M059J (cell line): ENCODE measurements at places on chromosomes 5 and 9. TPM values are rescaled to one million over a fixed set of nuclear protein-coding genes. Genes with fewer than 3 reads are reported as not detected.

- DNase-seq, result peak; percentile 70
These were observed 216.5 kb downstream of the PDZD2 start for GRCh38 chr5:31855134-31856040.

DNA sequence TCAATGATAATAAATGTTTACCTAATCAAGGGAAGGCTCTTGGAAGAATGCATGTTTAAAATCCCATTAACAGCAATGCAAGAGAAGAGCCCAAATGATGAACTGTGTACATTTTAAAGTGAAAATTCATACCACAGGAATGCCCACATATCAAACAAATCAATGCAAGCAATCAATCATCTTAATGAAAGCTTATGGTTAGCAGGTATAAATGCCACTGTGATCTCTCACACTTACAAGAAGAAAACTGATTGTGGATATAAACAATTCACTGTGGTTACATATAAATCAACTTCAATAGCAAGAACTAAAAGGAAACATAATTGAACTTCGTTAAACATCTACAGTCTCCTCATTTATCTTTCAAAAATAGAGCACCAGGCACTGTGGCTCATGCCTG, 161.0 kb upstream of the RORB start:
- no peak for DNase-seq

TRIM23 gene
- total RNA-seq, result 6.3 and 13.0 TPM in 2 replicates

DNA sequence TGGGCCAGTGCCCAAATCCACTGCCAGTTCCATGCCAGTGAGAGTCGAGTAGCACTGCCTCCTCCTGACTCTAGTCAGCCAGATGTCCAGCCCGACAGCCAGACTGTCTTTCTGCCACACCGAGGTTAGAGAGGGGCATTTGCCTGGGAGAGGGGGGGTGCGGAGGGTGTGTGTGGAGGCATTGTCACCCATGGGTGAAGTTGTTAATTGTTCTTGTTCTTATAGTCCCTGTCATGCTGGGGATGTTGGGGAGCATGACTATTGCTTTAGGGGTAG, 1.1 kb downstream of the RGP1 start:
- no peak for DNase-seq

DNA sequence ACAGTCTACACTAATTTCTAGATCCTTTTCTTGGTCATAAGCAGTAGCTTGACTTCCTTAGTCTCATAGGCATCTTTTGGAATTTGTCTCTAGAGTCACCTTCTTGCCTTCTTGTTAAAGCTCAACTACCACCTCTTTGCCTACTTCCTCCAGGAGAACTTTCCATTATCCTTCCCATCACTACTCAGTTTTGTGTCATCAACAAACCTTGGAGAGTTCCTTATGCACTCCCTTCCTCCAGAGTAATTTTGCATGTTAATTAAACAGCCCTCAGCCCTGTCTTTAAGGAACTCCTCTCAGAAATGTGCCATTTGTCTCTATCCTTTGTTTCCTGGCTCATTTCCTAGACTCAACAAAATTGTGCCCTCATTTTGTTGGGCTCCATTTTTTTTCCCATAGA, 4.2 kb upstream of the EPB41L4B start:
- DNase-seq, result no peak

- DNase-seq, result no peak
These were observed 6.4 kb downstream of the ENTPD8 start for GRCh38 chr9:137434498-137435380.

DNA sequence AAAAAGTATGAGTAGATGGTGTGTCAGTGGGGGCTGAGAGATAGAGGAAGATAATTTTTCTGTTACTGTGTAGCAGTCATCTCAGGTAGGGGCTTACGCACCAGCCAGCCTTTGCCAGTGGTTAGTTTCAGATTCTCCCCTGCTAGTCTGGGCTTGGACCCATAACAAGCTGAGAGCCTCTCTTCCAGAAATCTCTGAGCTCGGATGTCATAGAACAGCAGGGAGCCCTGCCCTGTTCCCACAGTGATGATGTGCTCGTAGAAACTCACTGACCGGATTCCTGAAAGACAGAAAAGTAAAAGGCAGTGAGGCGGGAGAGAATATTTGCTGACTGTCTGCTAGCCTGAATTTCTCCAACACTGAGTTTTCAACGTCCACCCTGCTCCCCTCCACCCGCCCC, 37.2 kb downstream of the DCAF12 start:
- no peak for DNase-seq

SEC61B gene
- 235 and 239 TPM in 2 replicates for total RNA-seq

- no peak for DNase-seq
These were observed 212.5 kb downstream of the RAB3C start for GRCh38 chr5:58795327-58795726.

DNA sequence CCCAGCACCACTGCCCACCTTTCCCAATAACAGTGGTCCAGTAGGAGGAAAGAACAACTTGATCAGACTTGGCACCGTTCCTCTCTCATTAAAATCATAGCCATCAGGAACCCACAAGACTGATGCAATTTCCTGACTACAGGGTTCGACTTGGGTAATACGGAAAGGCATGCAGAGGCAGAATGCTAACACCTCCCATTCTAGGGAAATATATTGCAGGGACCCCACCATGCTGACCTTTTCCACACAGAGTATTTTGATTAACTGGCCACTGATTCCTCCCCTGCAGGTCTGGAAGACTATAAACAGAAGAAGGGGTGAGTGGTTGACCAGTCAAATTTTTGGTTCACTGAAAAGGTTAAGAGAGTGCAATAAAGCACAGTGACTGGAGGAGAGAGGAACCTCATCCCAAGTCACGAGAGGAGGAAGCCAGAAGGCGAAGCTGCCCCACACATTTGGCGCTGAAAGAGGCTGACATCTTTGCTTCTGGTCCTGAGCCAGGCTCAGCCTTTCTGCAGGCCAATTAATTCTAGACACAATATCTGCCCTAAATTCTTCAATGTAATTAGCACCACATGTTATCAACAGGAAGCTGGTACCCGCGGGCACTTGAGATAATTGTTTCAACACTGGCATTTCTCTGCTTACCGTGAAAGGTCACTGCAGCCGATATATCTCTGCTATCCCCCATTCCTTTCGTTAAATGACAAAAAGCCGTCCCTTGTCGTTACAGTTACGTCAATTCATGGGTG, 64.7 kb upstream of the SPOCK1 start:
- peak; percentile 98 for DNase-seq

- DNase-seq, result no peak
These were observed 128.5 kb downstream of the CHSY3 start for GRCh38 chr5:130032807-130033206.

GRCh38 chr5:80569961-80570786, at the start of gene ANKRD34B:
Gene ANKRD34B, minus strand, starts transcription at chr5:80570280. Its CDS starts 10,261 bp downstream, at chr5:80560019.
- DNase-seq, result peak; percentile 14

DNA sequence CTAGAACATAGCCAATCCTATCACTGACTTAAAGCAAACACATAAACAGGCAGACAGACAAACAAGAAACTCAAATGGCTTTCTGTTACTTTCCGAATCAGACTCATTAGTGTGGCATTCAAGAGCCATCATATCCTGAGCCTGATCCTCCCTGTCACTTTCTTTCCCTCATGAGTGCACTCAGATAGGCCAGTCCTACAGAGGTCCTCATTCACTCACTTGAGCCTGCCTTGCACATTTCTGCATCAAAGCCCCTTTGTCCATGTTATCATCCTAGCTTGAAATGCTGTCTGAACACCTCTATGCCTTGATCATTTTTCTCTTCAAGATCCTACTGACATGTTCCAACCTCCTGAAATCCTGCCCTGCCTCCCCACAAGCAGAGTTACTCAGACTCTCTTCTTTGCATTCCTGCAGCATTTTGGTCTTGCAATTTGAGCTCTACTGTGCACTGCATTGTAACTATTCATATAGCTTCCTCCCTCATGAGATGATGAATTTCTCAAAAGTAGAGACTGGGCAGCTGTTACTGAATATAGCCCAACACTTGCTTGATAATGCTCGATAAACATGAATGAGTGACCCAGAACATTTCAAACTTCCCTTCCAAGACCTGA, 126.9 kb downstream of the PALM2AKAP2 start:
- DNase-seq, result no peak

RGS7BP gene
- not detected in 2 replicates for total RNA-seq

GRCh38 chr9:22142671-22143070, 133.6 kb upstream of the CDKN2B start:
- DNase-seq, result peak; percentile 24

GRCh38 chr9:2743937-2744529, 26.7 kb downstream of the KCNV2 start:
- no peak for DNase-seq

GRCh38 chr5:166086568-166086967, 2204.9 kb upstream of the WWC1 start:
- DNase-seq, result no peak

DNA sequence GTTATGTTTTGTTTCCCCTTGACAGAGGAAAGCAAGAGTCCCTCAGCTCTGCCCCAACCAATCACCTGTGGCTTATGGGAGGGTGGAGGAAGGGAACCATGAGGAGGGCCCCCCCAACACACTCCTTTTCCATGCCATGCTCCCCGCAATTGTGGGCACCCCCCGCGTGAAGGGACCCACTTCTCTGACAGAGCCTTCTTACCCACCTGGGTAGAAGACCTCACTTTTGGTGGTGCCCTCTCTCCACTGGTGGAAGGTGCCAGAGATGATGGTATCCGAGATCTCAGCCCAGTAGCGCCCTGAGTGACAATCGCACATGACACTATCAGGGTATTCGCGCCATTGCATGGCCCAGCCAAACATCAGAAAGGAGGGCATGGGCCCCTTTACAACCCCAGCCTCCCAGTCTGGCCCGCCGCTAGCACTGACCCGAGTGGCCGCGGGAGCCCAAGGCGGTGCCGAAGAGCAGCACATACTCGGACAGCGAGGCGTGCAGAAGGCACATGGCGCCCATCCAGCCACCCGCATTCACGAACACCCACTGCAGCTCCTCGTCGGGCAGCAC, 714 bp downstream of the SIGMAR1 start:
- DNase-seq, result no peak

FOXD4L3 gene
- total RNA-seq, result not detected in 2 replicates

CER1 gene
- not detected in 2 replicates for total RNA-seq

DNA sequence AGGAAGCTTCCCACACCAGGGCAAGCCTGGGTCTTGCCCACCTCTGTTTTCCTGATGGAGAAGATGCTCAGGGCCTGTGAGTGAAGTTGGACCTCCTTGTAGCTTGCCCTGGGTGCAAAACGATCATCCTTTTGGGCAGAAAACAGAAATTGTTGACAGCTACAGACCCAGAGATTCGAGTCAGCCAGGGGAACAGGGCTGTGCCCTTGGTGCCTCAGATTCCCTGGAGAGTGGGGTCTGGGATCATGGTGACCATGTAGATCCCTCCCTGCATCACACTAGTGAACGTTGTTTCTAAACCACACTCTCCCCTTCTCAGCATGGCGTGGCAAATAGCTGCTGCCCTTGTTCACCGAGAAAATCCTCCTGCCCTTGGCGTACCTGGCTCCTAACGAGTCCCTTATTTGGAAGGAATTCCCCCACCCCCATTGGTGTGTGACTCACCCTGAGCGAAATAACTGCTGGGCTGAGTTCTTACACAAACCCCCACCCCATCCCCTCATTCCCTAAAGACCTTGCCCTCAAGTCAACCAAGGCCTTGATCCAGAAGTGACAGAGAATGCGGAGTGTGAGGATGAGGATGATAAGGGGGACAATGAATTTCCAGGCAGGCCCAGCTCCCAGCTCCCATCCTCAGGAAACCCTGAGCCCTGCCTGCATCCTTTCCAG, 1.1 kb upstream of the DCANP1 start:
- peak; percentile 40 for DNase-seq

- no peak for DNase-seq
These were observed 59.3 kb downstream of the PAX5 start for GRCh38 chr9:36974731-36975130.

DNA sequence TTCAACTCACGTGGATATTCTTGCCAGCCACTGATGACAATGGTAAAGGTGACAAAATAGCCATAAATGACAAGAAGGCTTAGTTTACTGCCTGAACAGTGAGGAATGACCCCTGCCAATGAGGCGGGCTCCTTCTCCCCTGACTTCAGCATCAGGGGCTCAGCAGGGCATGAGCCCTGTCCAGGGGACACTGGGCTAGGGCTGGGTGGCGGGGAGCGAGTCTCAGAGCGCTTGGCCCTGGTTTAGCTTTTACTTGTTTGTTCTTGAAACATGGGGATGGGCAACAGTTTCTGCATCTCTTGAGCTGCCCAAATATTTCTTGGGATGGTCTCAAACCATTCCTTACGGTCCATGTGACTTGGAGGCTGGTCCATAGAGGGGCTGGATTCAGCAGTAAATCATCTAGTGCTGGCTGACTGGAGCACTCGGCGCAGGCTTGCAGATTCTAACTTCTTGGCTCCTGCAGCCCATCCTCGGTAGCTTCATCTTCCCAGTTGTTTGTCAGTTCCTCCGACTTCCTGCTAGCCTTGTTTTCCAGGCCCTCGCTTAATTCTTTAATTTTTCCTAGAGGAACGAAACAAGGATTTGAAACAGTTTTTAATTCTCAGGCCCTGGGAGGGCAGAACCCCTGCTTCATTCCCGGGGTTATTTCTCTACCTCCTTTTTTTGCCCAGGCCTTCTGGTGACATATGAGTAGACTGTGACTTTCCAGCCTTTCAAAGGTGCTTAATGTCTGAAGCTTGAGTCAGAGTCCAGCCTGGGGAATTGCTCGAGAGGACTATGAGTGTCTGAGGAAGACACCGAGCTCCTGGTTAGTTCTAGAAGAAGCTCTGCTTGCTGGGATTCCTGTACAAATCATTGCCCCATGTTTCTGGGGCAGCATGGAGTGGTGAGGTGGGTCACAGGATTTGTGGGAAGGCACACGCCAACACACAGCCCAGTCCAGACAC, 4.5 kb upstream of the HMCN2 start:
- DNase-seq, result no peak

SAXO1 gene
- total RNA-seq, result 0.10 TPM in 1 of 2 replicates, not detected in the other

DNA sequence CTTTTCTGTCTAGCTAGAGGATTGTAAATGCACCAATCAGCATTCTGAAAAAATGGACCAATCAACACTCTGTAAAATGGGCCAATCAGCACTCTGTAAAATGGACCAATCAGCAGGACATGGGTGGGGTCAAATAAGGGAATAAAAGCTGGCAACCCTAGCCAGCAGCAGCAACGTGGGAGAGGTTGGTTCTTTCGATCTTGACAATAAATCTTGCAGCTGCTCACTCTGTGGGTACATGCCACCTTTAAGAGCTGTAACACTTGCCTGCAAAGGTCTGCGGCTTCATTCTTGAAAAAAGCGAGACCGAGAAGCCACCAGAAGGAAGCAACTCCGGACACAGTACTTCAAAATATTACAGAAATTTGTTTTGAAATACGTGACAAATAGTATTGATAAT, 424.6 kb upstream of the CDH9 start:
- DNase-seq, result no peak

LCN9 gene
- not detected in 2 replicates for total RNA-seq

GRCh38 chr9:90774071-90774470, 27.5 kb upstream of the SYK start:
- no peak for DNase-seq

- DNase-seq, result peak; percentile 4
These were observed 34.1 kb downstream of the CFAP77 start for GRCh38 chr9:132443951-132444607.

- DNase-seq, result no peak
These were observed 11.0 kb downstream of the PRXL2C start for GRCh38 chr9:96644137-96644536.

WNT8A gene
- 0.12 and 0.54 TPM in 2 replicates for total RNA-seq

DNA sequence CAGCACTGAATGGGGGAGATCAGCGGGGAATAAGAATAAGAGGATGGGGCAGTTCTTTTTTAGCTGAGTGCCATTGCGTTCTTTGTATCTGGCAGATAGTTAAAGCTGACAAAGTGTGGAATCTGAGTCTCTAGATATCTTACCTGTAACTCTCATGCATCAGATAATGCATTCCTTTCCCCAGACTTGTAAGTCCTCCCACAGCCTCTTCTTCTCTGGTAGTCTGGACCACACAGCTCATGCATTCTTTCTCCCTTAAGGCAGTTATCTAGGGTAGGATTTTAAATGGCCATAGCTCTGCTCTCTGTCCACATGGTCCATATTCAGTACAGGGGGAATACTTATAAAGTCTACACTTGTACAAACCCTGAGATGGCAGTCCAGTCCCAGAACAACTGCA, 54.0 kb upstream of the FGF10 start:
- no peak for DNase-seq
